ENCODE measurements at places on chromosomes 13 and 19.
A peak's percentile ranks its signal among the peaks of the same experiment; 100 is the strongest.

DNA sequence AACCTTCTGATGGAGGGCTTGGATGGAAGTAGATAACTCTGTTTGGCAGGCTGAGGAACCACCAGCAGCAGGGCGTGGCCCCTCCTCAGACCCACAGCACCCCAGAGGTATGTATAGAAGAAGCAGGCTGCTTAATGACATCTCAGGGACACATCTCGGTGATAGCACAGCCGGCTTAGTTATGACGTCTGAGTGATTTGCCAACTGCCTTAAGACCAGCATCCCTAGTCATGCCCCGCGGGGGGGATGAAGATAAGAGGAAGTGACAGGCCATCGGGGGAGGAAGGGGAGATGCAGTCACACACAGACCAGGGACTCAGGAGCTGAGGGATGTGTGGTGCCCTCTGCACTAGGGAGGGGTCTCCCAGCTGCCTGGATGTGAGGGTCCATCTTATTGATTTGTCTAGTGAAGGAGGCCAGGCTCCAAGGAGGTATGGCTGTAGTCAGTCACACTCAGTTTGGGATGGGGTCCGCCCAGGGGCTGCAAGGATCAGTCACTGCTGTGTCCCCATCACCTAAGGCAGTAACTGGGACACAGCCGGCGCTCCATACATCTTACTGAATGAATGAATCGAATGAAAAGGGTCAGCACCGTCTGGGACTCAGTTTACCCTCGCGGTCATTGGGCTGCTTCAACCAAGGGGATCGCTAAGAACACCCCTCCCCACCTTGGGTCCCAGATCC lies 19.2 kb upstream of the ERCC1 start:
- peak; percentile 42 for DNase-seq

DNA sequence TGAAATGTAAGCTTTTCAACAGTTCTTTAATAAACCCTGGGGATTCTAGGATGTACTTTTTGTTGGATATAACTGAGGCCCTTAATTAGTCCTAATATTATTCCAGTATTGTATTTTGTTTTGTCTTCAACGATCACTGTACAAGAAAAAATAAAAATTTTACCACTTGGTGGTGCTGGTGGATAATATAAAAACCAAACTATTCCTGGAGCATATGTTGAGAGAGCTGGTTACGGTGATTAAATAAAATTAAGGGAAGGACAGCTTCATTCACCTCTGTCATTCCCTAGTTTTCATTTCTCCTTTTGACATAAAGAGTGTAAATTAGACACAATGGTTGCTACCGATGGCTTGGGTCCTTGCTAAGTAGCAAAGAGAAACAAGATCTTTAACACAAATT lies 598.6 kb upstream of the PCDH20 start:
- no peak for DNase-seq

- DNase-seq = no peak
Measured at GRCh38 chr19:3045885-3046697, 16.2 kb downstream of the TLE5 start.

GRCh38 chr19:42316223-42317211 lies 3.4 kb downstream of the TMEM145 start:
- DNase-seq = no peak

DNA sequence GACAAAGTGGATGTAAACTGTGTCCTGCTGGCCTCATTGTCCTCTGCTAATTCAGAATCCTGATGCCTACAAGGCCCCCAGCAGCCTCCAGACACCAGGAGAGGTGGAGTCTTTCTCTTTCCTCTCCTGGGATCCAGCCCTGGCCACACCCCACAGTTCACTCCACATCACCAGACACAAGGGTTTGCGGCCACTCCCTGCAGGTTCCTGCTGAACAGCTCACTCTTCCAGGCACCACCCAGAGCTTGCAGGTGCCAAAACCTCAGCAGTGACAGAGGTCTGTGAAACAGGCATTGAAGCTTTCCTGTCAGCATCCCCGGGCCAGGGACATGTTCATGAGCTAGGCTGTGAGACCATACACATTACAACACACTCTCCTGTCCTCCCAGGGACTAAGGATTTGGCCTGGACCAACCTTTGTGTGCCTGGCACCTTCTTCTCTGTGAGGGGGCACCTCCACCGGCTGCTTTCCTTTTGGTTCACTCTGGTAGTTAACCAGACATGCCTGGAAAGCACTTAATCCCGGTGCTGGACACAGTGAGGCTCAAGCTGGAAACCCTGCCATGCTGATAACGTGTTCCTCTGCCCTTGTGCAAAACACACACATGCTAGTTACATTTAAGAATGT lies 11.1 kb upstream of the ATP12A start:
- no peak for DNase-seq

- DNase-seq = peak; percentile 98
Measured at GRCh38 chr19:45485305-45486077, 11.4 kb downstream of the RTN2 start.

DNA sequence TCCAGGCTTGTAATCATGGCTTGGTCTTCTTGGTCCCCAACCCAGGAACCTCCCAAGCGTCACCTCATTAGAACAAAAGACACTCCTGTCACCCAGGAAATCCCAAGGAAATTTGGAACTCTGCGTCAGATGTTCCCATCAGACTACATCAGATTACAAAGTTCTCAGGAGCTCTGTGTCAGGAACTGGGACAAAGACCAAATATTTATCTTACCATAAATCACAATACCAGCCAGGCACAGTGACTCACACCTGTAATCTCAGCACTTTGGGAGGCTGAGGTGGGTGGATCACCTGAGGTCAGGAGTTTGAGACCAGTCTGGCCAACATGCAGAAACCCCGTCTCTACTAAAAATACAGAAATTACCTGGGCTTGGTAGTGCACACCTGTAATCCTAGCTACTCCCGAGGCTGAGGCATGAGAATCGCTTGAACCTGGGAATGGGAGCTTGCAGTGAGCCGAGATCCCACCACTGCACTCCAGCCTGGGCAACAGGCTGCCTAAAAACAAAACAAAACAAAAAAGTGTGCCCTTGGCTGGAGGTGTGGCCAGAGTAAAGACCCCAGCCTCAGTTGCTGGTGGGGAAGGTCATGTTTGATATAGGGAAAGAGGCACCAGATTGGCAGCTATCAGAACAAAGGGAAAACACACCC lies 16.7 kb upstream of the CCDC124 start:
- no peak for DNase-seq

- DNase-seq = no peak
Measured at GRCh38 chr13:78593652-78594455, 9.5 kb downstream of the POU4F1 start.

DNA sequence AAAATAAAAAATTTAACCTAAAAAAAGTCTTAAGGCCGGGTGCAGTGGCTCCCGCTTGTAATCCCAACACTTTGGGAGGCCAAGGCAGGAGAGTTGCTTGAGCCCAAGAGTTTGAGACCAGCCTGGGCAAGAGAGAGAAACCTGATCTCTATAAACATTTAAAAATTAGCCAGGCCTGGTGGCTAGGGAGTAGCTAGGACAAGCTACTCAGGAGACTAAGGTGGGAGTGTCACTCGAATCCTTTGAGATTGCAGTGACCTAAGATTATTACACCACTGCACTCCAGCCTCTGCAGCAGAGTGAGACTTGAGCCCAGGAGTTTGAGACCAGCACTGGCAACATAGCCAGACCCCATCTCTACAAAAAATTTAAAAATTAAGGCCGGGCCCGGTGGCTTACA lies 1.1 kb downstream of the CCDC97 start:
- no peak for DNase-seq

GRCh38 chr19:13097033-13097462 lies 5.6 kb downstream of the LYL1 start:
- no peak for DNase-seq

DNA sequence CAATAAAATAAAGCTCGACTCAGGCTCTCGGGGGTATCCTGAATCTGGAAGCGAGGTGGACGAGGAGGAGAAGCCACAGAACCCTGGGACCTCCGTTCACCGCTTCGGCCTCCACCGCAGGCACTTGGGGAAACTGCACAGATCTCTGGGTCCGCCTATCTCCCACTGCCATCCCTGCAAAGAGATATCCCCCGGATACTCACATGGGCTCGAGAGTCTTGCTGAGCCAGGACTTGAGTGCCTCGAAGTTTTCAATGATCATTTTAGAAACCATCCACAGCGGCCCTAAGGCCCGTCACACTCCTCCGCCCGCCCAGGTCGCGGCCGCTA lies 589 bp downstream of the RBM26 start:
- no peak for DNase-seq

GRCh38 chr19:6632002-6632621 lies 37.8 kb downstream of the TNFSF14 start:
- DNase-seq = peak; percentile 82

- DNase-seq = peak; percentile 63
Measured at GRCh38 chr19:46828484-46828883, 22.2 kb downstream of the AP2S1 start.

DNA sequence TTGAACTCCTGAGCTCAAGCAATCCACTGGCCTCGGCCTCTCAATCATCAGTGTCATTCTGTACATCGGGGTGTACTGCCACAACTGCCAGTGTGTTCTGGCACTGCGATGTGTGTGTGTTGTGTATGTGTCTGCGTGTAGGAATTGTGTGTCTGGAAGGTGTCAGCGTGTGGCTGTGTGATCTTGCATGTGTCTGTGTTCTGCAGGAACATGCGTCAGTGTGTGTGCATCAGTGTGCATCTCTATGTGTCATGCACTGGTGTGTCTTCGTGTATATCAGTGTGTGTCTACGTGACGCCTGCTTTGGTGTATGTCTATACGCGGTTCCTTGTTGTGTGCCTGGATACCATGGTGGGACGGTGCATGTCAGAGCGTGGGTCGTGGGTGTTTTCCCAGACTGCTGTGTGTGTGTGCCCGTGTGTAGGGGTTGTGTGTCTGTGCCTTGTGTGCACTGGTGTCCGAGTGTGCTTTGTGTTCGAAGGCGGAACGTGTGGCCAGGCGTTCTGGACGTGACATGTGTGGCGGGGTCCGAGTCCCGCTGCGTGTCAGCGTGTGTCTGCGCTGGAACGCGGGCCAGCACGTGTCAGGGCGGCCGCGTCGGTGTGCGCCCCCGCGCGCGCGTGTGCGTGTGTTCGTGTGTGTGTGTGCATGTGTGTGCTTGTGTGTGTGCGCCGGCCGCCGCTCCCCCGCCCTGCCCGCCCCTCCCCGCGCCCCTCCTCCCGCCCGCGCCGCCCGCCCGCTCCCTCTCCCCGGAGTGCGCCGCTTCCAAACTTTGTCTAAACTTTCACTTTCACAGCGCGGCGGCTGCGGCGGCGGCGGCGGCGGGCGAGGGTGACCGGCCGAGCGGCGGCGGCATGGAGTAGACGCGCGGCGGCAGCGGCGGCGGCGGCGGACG lies at the start of gene NFIX:
Gene NFIX (plus strand): TSS at position 775 of the 895 bp plus-strand sequence. CDS start 363 bp downstream, outside the sequence.
- DNase-seq = peak; percentile 73

DNA sequence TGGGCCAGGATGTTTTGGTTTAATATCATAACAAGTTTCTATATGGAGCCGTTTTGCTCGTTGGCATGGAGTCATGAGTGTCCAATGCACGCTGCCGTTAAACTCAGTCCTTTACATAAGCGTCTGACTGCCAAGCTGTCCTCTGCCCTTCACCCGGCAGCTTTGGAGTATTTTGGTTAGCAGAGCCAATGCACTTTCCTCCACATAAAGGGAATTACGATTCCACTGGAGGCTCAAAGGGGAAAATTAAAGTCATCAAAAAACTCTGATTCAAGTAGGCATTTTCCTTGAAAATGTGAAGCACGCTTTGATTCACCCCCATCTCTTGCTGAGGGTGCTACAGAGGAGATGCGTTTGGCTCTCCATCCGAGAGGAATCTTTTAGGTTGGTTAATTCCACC lies 144.4 kb upstream of the ARGLU1 start:
- no peak for DNase-seq

GRCh38 chr19:55672418-55672817 lies 2.6 kb upstream of the EPN1 start:
- no peak for DNase-seq

GRCh38 chr13:102530751-102531150 lies 66.0 kb upstream of the TPP2 start:
- DNase-seq = no peak

DNA sequence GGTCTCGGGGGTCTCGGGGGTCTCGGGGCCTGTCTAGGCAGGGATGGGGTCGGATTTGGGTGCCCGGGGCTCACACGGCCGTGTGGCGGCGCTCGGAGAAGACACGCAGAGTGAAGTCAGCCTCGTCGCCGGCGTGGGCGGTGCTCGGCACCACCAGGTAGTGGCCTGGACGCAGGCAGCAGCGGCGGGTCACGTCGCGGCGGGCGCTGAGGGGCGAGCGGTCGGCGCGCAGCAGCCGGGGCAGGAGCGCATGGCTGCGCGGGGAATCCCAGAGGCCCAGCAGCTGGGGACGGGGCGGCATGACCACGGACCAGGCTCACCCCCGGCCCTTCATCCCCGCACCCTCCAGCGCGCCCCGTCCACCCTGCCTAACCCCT lies 8.2 kb downstream of the CAPN12 start:
- DNase-seq = peak; percentile 72
